ENCODE measurements at places on chromosomes 3 and 15.
A peak's percentile ranks its signal among the peaks of the same experiment; 100 is the strongest.

GRCh38 chr3:27479806-27480543 is 4.2 kb downstream of the SLC4A7 start:
- no peak for DNase-seq

GRCh38 chr15:27734785-27735495 is 364.2 kb downstream of the OCA2 start:
- no peak for DNase-seq

DNA sequence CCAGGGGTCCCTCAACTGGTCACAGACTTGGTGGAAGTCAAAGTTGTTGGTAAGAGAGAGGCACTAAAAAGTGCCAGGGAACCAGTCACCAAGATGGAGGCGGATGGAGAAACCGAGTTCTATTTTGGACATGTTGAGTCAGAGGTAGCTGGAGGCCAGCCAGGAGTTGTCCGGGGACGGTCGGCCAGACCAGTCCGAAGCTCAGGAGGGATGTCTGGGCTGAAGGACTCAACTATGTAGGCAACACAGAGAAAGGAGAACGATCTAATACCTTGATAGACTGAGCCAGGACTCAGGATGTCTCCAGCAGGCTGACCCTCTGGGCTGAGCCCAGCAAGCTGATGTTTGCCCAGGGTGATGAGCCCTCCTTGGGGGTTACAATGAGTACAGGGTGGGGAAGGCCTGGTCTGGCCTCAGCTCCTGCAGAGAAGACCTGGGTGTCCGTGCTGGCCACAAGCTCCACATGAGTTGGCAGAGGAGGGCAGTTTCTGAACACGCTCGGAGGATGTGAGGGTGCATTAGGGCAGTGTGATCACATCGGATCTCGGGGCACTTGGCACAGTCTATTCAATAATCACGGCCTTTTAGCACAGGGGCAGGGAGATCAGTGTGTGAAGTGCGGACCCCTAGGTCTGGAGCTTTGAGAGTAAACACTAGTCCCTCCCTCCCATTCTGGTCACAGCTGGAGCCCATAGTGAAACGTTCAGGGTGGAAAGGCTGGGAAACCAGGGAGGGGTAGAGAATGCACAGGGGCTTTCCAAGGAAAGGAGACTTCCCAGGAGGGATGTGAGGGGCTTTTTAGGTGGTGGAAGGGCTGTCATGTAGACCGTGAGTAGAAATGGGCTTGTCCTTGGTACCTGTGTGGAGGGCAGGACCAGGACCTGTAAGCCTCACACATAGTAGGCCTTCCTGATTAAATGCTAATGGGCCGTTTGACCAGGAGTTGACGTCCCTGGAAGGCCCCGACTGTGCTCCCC is 111.9 kb downstream of the ETFA start:
- DNase-seq, result no peak

DNA sequence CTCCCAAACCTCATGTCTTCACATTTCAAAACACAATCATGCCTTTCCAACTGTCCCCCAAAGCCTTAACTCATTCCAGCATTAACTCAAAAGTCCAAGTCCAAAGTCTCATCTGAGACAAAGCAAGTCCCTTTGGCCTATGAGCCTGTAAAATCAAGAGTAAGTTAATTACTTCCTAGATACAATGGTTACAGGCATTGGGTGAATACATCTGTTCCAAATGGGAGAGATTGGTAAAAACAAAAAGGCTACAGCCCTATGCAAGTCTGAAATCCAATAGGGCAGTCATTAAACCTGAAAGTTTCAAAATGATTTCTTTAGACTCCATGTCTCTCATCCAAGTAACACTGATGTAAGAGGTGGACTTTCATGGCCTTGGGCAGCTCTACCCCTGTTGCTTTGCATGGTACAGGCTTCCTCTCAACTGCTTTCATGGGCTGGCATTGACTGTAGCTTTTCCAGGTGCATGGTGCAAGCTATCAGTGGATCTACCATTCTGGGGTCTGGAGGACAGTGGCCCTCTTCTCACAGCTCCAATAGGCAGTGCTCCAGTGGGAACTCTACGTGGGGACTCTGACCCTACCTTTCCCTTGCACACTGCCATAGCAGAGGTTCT is 55.0 kb upstream of the PLSCR4 start:
- no peak for DNase-seq

GRCh38 chr3:74626011-74626410 is 11.6 kb upstream of the CNTN3 start:
- peak; percentile 27 for DNase-seq

GRCh38 chr3:157122116-157122515 is 37.8 kb downstream of the CCNL1 start:
- no peak for DNase-seq

GRCh38 chr3:132662212-132662611 is 2.1 kb downstream of the UBA5 start:
- no peak for DNase-seq

- DNase-seq, result no peak
Observed at GRCh38 chr3:30453360-30454039, 152.9 kb upstream of the TGFBR2 start.

DNA sequence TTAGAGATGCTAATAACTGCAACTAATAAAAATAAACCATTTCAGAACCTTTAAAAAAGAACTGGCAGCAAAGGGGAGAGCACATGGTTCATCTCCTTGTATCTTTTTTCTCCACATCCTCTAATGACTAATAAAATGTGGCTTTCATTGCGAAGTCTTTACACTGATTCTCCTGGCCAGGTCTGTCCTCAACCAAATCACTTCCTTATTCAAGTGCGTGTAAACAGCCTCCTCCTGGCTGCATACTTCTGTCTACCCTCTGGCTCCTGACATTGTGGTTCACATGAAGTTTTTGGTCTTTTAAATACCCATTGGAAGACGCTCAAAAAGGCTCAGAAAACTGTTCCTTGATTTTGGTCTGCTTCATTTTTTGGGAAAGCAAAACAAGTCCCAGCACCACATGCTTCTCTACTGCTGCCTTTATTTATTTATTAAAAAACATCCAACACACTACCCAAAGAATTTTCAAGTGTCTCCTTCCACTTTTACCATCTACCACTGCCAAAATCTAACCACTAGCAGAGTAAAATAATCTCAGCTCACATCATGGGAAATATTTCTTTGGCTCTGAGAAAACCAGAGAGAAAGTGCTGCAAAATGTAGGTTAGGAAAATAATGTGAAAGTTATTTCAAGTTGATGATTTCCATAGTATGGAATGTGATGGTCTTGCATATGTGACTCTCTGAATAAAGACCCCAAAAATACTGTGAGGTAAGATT is 85.1 kb downstream of the EFL1 start:
- DNase-seq, result no peak

DNA sequence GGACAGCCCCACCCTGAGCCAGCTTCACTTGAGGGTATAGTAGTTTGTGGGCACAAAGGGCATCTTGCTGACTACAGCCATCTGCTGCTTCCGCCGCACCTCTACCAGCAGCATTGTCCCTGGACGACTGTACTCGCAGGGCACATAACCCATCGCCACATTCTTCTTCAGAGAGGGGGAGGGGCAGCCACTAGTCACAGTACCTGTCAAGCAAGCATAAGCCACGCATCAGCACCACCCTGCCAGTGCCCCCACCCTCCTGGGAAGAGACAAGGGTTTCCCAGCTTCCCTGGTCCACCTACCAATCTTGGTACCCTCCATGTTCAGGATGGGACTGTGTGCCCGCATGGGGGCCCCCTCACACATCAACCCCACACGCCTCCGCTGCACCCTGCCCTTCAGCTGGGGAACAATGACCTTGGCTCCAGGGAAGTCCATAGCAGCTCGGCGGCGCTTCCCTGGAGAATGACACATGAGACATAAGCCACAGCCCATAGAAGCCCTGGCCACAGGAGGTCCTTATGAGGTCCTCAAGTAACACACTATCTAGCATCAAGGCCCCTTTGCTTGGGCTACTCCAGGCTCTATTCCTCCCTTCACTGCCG is 4.7 kb downstream of the AMT start:
- DNase-seq, result no peak

- no peak for DNase-seq
Observed at GRCh38 chr3:56136514-56136913, 331.8 kb downstream of the ERC2 start.

- no peak for DNase-seq
Observed at GRCh38 chr15:49273734-49274318, 103.8 kb downstream of the GALK2 start.

DNA sequence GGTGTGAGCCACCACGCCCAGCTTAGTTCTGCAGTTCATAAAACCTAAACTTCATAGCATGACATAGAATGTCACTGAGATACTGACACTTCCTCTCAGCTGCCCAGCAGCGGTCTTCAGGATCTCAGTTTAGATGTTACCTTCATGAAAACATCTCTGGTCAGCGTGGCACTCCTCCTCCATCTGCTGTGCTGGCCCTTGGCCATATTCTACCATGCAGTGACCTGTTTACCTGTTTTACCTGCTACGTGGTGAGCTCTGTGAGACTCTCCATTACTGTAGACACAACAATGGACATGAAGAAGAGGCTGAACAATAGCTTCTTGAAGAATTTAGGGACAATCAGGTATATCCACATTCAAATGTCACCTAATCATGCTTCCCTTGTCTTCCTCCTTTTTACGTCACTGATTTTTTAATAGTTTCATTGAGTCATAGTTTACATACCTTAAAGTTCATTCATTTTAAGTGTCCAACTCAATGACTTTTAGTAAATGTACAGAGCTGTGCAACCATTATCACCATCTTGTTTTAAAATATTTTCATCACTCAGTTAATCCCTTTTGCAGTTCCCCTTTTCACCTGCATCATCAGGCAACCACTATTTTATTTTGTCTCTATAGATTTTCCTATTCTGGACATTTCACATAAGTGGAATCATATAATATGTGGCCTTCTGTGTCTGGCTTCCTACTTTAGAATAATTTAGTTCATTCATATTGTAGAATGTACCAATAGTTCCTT is 32.2 kb upstream of the PTPN23 start:
- DNase-seq, result no peak

DNA sequence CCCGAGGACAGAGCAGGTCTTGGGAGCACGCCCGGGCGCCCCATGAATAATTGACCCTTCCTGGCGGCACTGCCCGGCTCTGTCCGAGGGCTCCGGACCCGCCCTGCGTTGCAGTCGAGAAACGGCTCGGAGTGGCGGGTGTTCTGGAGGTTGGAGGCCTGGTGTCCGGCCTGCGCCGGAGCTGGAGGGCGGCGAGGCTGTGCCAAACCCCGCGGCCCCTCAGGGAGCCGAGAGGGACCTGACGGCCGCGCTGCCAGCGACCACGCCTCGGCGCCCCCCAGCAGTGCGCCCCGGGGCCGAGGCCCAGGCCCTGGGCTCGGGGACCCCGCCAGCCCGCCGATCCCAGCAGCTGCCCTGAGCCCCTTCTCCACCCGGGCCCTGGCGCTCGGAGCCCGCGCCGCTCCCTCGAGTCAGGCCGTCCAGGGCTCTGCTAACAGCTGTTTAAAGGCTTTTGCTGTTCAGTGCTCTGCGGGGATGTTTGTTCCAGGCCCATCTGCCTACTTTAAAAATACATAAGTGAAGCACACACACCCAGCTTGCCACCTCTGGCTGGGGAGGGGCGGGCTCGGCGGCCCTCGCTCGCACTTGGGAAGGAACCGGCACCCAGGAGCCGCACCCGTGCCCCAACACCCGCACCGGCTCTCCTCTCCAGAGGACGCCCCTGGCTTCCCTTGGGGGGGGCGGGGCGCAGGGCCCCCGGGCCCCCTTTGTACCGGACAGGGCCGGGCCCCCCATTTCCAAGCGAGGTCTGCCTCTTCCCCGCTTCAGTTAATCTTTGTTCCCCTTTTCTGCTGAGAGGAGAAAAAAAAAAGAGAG is 730 bp upstream of the ZNF710 start:
- peak; percentile 31 for DNase-seq

DNA sequence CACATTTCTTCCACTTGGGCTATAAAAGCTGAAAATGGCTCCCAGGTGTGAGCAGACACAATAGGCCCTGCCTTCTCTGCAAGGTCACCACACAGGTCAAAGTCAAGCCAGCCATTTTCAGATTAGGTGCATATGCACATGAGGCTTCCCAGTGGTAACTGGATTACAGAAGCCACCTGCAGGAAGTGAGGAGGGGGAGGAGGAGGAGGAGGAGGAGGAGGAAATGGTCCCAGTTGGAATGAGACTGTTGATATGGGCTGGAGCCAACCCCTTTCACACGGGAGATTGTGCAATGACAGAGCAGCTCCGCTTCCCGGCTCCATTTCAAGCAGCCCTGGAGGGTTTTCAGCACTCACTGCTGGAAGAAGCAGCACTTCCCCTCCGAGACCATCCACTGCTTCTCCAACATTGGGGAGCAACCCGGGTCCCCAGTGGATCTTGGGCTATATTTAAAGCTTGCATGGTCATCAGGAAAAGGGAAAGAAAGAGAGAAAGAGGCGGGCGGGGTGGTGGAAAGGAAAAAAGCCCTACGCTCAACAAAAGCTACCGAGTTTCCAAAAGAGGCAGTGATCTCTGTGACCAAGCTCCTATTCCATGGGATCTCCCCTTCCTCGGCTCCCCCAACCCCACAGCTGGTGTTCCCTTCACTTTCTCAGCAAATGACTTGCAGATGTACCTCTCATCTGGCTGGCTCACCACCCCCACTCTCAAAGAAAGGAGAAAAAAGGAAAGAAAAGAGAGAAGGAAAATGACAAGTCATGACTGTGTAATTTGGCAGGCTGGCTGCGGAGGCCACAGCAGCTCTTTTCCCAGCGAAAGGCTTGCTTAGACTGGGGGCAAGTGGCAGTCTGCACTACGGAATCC is 58.3 kb downstream of the LRIG1 start:
- peak; percentile 88 for DNase-seq

DNA sequence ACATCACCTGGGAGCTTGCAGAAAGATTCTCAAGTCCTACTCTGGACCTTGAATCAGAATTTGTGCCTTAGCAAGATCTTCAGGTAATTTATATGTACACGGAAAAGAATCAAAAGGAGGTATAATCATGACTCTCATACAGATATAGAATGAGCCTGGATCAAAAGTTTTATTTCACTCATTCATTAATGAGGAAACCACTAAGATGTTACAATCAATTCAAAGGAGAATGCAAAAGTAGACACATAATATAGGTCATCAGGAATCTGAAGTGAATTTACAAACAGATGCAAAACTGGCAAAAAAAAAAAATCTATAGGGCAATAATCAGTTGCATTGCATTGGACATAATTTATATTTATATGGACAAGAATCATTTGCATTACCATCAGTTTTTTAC is 195.4 kb upstream of the TLE3 start:
- DNase-seq, result no peak

DNA sequence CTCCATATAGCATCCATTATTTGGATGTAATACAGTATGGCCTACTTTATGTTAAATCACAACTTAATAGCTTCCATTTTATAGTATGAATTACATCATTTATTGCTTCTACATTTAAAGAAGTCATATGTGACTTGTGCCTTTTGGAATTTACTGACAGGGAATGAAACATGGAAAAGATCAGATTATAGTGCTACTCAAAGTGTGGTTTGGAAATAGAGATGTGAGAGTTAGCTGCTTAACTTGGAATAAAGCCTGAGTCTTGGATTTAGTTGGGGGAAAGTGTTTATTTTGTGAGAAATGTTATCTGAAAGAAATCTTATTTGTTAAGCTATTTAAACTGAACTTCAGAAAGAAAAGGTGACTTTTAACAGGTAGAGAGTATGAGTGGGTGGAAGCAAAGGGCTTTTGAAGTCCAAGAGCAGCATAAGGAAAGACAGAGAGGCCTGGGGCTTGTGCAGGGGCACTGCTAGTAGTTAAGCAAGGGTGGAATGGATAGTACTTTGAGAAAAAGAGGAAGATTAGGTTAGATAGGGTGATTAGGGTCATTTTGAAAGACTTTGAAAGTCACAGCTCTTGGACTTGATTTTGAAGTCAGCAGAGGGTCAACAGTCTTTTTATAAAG is 60.5 kb downstream of the SLMAP start:
- DNase-seq, result no peak

- no peak for DNase-seq
Observed at GRCh38 chr3:146337991-146338390, 87.1 kb upstream of the PLSCR4 start.

GRCh38 chr15:69929905-69930630 is 167.6 kb downstream of the TLE3 start:
- no peak for DNase-seq

Measured in brain (organoid and tissue), 16 donors.